Left ventricle myocardium inferior (tissue), 1 donor: ENCODE measurements at places on chromosomes 2 and 18. TPM values are rescaled to one million over a fixed set of nuclear protein-coding genes. Genes with fewer than 3 reads are reported as not detected.

GRCh38 chr18:23169673-23170044 lies 34.4 kb downstream of the CABLES1 start:
- no peak for DNase-seq

DNA sequence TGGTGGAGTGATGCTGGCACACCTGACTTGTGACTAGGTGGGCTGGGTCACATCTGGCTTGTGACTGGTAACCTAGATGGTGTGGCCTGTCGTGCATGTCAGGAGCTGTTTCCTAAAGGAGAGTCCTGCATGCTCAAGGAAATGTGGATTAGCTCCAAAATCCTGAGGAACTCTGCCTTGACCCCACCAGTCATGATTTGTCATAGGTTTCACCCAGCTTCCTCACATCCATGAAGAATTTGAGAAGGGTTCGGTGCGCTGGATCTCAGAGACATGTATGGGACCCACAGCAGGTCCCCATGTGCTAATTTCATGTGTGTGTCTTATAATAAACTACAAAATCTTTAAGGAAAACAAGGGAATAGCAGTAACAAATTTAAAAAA lies 107.2 kb downstream of the COL6A3 start:
- no peak for DNase-seq

GRCh38 chr2:226475650-226476049 lies 324.0 kb downstream of the IRS1 start:
- DNase-seq, result no peak

DNA sequence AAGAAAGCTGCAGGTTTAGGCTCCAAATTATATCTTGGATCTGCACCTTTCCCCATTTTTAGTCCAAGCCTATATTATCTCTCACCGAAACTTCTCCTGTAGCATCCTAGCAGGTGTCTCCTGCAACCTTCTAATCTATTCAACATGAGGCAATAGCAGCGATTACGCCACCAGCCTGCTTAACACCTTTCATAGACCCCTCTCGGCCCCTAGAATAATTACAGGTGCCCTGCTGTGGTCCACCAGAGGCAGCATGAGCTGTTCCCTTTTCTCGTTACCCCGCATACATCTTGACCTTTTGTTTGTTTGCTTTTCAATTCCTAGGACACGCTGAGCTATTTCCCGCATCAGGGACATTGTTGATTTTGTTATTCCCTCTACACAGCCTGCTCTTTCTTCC lies 361.9 kb downstream of the CYRIA start:
- no peak for DNase-seq

Gene PSMA8
- total RNA-seq, result not detected

DNA sequence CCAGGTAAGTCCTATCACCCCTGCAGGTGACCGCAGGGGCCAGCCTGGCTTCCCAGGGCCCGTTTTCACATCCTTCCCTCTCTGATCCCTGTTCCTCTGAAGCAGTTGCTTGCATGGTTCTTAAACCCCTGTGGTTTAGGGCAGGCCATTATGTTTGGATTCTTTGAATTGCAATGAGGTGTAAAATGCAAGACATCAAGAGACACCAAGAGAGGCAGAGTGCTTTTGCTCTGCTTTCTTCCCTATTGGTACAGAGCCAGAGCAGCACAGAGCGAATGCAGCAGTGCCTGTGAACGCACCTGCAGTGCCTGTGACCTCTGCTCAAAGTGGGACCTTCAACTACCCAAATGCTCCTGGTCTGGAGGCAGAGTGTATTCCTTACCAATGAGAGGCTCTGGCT lies 7.6 kb downstream of the RFX8 start:
- DNase-seq, result no peak

- no peak for DNase-seq
These were observed 263.2 kb downstream of the TGIF1 start for GRCh38 chr18:3713166-3713565.

DNA sequence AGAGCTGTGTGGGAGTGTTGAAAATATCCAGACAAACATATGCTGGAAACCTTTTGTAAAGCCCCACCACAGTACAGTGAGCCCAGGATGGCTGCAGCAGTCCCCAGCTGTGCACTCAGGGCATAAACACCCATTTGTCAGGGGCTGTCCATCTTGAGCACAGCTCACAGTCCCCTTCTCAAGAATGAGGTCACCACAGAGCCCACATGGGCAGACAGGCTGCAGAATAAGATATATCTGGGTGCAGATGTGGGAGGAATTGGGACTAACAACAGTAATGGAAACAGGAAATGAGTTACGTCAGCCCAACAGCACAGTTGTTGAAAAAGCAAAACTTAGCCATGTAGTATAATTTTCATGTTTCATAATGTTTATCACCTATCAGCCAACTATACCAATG lies 219.6 kb downstream of the ETAA1 start:
- peak; percentile 16 for DNase-seq

Gene DQX1
- total RNA-seq, result 0.11 TPM
